Natural killer cell treated with Interleukin-12 subunit alpha and Interleukin-12 subunit beta and Interleukin-15 and Interleukin-18, amount 100 ng/mL, for 72 hours (primary cell): ENCODE measurements at places on chromosomes 5 and 9.

- DNase-seq = no peak
Measured at GRCh38 chr9:33273972-33274328, 9.1 kb downstream of the CHMP5 start.

DNA sequence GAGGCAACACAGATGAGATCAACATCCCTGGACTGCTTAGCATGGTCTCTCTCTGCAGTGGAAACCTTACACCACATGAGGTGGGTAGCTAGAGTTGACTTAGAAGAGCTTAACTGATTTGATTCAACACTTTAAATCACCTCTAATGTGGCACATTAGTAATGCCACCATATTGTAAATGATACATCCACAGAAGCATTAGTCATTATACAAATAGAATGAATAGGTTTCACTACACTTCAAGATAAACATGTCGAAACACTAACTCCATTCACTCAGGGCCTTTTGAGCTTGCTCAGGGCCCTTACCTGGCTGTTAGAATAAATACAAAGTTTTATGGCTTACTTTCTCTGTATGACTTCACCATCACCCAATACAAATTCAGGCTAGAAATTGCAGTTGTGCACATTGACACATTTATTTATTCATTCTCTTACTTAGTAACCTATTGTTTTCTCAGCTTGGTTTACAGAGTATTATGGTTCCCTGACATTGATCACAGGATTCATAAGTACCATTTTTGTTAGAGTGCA, 9.3 kb upstream of the SMAD5 start:
- no peak for DNase-seq

DNA sequence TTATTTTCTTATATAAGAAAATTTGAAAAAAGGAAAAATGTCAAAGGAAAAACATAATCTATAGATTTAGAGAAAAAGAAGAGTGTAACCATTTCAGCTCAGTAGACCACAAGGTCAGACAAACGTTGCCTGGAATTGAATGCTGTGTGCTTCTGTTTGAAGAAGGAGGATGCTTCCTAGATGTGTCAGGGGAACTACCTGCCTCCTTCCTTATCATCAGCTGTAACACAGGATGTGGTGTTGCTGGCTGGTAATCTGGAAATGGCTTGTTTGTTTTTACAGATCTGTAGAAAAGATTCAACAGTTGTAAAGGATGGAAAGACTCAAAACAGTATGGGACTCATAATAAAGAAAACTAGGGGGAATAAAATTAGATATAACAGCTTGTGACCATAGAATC, 160.7 kb upstream of the MEF2C start:
- DNase-seq = no peak

GRCh38 chr5:146130440-146131045, 25.2 kb upstream of the PLAC8L1 start:
- no peak for DNase-seq

DNA sequence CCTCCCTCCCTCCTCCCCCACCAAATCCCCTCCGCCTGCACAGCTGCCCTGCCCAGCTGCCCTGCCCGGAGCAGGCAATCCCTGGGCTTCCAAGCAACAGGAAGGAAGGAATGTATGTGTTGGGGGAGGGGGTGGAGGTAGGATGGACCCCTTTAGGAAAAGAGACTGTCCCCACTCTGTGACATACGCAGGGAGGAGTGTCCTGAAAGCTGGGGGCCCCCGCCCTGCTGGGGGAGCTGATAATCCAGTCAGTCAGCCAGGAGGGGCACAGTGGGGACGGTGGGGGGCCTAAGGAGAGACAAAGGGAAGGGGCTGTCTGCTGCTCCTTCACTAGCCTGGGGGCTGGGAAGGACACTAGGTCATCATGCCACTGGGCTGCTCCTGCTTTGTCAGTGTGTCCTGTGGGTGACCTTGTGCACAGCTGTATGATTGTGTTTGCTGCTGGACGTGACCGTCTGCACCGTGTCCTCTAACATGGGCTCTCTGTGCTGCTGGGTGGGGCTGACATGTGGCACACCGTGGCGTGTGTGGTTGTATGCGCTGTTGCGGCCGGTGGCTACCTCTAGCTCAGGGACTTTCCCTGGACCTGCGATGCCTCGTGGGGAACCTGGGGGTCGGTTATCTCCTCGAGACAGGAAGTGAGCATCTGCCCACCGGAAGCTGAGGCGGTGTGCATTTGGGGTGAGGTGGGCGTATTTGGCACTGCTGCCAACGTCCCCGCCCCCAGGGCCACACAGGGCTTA, 3.0 kb downstream of the N4BP3 start:
- DNase-seq = peak; percentile 78

DNA sequence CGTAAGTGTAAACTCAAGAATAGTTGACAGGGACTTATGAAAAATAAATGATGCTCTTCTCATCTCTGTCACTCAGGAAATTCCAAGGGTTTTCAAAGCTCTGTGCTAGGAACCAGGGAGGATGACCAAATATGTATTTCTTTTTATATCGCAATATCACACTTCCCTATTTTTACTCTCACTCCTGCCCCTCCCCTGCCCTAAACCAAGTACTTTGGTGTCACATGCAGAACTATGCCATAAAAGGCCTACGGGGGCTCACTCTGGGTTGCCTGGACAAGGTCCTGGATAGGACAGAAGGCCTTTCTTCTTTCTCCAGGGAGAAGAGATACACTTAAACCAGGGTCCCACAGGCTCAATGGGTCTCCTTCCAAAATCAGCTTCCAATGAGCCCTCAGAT, 8.3 kb upstream of the RETREG1 start:
- DNase-seq = no peak

GRCh38 chr9:117783828-117784227, 79.6 kb downstream of the TLR4 start:
- no peak for DNase-seq

- DNase-seq = no peak
Measured at GRCh38 chr5:178424810-178425177, 165.4 kb downstream of the COL23A1 start.

- DNase-seq = no peak
Measured at GRCh38 chr5:3598207-3598606, 2.6 kb downstream of the IRX1 start.

DNA sequence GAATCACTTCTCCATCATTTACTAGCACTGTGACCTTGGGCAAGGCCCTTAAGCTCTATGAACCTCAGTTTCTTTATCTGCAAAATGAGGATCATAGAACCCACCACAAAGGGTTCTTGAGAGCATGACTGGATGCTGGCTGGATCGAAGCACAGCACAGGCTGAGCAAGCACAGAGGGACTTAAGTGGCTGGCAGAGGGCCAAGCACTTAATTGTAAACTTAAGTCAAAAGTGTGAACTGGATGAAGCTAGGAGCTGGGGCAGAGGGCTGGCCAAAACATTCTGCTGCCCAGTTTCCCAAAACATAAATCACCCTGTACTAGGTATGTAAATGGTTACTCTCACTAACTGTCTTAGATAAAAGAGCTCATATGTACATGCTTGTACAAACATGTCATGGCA, 112.3 kb upstream of the WWC1 start:
- DNase-seq = no peak

- DNase-seq = no peak
Measured at GRCh38 chr9:126617003-126617822, 3.5 kb downstream of the LMX1B start.

- no peak for DNase-seq
Measured at GRCh38 chr5:150615141-150615699, 25.2 kb upstream of the SYNPO start.

- no peak for DNase-seq
Measured at GRCh38 chr5:78766412-78766762, 117.8 kb upstream of the LHFPL2 start.

- DNase-seq = no peak
Measured at GRCh38 chr9:120698766-120699165, 15.5 kb downstream of the MEGF9 start.

- no peak for DNase-seq
Measured at GRCh38 chr5:103126557-103126956, 6.5 kb downstream of the PPIP5K2 start.

GRCh38 chr9:80066931-80067330, 495.2 kb downstream of the TLE4 start:
- no peak for DNase-seq

DNA sequence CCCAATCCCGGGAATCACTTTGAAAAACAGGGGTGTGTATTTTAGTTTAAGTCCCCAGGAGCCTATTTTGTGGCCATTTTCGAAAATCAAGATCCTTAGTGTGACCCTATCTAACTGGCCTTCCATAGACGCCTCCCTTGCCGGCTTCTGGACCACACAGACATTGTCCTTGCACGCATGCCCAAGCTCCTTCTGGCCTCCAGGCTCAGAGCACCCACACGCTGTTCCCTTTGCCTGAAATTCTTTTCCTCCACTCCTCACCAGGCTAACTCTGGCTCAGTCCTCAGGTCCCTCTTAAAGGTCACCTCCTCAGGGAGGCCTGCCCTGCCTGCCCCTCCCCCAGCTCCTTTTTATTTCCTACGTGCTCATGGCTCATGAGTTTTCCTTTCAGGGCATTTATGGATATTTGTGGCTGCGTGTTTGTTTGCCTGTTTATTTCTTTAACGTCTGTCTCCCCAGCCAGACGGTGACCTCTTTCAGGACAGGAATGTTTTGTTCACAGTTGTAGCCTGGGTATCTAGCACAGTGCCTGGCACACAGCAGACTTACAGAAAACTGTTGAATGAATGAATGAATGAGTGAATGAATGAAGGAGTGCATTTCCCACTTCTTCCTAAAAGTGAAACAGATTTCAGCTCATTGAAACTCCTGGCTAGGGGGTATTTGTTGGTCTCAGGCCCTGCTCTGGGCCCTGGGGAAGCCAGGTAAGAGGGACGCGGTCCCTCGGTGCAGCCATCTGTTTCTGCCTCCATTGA, 79.1 kb upstream of the IER5L start:
- DNase-seq = no peak

DNA sequence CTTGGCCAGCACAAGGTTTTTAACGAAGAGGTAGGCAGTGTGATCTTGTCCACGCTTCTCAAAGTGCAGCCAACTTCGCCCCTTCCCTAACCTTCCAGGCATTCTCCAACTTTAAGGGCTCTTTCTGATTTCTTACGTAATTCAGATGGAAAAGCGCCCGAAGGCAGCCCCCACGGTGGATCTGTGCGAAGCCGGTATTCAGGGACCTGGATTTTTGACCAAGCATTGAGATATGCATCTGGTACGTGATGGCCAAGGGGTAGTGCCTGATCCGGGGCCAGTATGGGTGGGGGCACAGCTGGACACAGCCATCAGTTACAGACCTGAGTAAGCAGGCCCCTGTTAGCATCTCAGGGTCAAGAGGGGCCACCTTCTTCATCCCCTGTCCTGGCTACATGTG, 80.0 kb downstream of the AMBP start:
- DNase-seq = peak; percentile 48

DNA sequence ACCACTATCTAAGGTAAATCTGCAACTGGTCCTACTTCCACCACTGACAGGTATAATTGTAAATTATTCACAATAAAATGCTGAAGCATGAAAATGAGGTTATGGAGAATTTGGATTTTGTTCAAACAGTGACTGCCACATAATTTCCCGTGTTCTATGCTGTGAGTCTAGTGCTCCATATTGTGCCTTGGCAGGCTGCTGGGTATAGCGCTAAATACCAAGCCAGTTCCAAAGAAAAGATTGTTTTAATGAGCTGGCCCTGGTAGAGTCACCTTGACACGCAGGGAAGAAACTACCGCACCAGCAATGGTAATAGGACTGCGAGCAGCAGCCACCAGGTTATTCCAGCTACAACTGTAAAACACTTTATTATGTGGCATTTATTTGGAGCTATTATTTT, 30.4 kb downstream of the PSMB7 start:
- no peak for DNase-seq

DNA sequence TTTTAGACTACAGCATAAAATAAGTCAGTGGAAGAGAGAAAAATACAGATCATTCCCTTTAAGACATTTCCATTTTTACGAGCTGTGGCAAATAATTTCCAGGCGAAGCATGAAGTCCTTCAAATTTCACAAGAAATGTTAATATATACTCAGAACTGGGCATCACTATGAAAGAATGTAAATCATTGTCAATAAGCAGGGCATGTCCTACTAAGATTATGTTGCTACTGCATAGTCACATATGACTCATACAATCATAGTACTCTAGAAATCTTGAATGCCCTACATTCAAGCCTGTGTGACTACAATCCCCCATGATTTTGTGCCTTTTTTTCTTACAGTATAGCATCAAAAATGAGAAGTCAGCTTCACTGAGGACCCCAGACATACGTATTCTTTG, 485.2 kb upstream of the FTMT start:
- no peak for DNase-seq

- no peak for DNase-seq
Measured at GRCh38 chr9:125759764-125760129, 12.6 kb downstream of the PBX3 start.
